Tibial nerve (tissue), 4 donors: ENCODE measurements at places on chromosomes 7 and 10. TPM values are rescaled to one million over a fixed set of nuclear protein-coding genes. Genes with fewer than 3 reads are reported as not detected.

Gene NEUROD6
- total RNA-seq = not detected

Gene LIPF
- total RNA-seq = not detected

Gene PPP1R9A
- total RNA-seq = 15.7 TPM

Gene PHKG1
- 1.3 TPM for total RNA-seq

Gene HTR7
- 0.44 TPM for total RNA-seq

Gene ALOX5
- total RNA-seq = 47.6 TPM

Gene CRHR2
- total RNA-seq = not detected

Gene ANKRD26
- 12.6 TPM for total RNA-seq

Gene SSMEM1
- not detected for total RNA-seq

Gene HOXA13
- total RNA-seq = 0.63 TPM

Gene HOXA6
- total RNA-seq = 14.0 TPM

Gene ITPRID1
- not detected for total RNA-seq

Gene SEC61A2
- total RNA-seq = 11.4 TPM

Gene MYO3A
- 0.21 TPM for total RNA-seq

Gene DBNL
- total RNA-seq = 113 TPM

Gene LIPN
- not detected for total RNA-seq

Gene DNAH11
- total RNA-seq = 2.5 TPM

Gene C7orf57
- total RNA-seq = 0.21 TPM

Gene CDK1
- 2.7 TPM for total RNA-seq

Gene ZNF775
- 9.6 TPM for total RNA-seq

Gene SCIN
- total RNA-seq = under 0.01 TPM

Gene RSU1
- 41.6 TPM for total RNA-seq

Gene FZD1
- 25.8 TPM for total RNA-seq

Gene STOX1
- total RNA-seq = 5.7 TPM

Gene TMEM139
- 2.1 TPM for total RNA-seq

Gene ATG9B
- not detected for total RNA-seq

Gene IDI1
- total RNA-seq = 35.4 TPM

Gene PNLIPRP2
- total RNA-seq = 0.42 TPM

Gene PTF1A
- not detected for total RNA-seq

Gene CD36
- total RNA-seq = 122 TPM

Gene PIP
- not detected for total RNA-seq

Gene CWF19L1
- total RNA-seq = 35.9 TPM

Gene FAM53B
- total RNA-seq = 84.8 TPM

Gene GDF2
- total RNA-seq = not detected

Gene DIP2C
- 39.4 TPM for total RNA-seq

Gene STEAP1B
- total RNA-seq = 18.6 TPM
